ENCODE measurements at places on chromosomes 5 and 9.

GRCh38 chr5:65015767-65016166, 247.0 kb downstream of the CWC27 start:
- DNase-seq: no peak

GRCh38 chr9:137968235-137968634, 90.7 kb downstream of the CACNA1B start:
- DNase-seq: no peak

DNA sequence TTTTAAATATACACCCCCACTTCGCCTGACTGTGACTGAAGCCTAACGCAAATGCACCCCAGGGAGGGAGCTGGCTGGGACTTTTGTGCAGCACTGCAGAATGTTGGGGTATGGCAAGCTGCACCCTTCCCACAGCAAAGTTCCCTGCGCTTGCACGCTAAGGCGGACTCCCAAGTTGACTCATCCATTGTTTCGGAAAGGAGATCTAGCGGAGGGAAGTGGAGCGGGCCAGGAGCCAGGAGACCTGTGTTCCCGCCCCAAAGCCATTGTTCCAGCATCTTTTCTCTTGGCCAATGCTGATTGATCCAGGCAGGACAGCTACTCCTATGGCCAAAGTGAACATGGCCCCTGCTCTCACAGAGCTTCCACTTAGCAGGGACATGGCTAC, 202.9 kb downstream of the AOPEP start:
- DNase-seq: no peak

DNA sequence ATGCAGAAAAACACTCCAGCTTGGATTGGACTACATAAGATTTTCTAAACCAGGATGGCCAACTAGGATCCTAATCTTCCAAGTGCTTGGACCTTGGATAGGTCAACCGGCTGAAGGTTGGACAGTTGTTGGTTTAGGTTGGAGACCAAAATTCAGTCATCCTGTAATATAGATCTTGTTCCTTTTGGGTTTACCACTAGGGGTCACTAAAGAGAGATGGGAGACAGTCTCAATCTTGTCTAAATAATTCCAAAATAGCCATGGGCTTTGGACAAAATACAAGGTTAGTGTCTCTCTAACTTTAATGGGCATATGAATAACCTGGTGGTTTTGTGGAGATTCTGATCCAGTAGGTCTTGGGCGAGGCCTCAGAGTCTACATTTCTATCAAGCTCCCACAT, 148.7 kb upstream of the ERCC6L2 start:
- DNase-seq: peak; percentile 57

- no peak for DNase-seq
Measured at GRCh38 chr5:150700246-150700593, 642 bp downstream of the RBM22 start.

DNA sequence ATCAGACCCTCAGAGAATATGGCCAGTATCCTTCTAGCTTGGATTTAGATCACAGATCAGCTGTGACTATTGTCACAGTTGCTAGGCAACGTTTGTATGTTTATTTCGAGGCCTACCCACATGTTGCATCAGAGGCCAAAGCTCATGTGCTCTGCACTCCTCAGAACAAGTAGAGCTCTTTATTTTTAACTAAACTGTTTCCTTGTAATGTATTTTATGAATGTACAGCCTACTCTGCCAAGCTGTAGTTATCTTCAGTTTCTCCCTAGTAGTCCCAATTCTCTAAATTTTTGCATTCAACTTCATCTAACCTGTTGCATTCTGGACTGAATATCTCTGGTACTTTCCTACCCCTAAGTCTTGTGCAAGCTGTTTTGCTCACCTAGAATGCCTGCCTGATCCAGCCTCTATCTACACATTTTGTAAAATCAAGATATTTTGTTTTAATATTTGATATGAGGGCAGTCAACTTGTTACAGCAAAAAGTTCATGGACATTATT, 52.8 kb downstream of the CAST start:
- DNase-seq: peak; percentile 98

- DNase-seq: no peak
Measured at GRCh38 chr5:35440409-35440808, 177.3 kb upstream of the SPEF2 start.

GRCh38 chr5:1442222-1443145, 2.8 kb downstream of the SLC6A3 start:
- DNase-seq: no peak

DNA sequence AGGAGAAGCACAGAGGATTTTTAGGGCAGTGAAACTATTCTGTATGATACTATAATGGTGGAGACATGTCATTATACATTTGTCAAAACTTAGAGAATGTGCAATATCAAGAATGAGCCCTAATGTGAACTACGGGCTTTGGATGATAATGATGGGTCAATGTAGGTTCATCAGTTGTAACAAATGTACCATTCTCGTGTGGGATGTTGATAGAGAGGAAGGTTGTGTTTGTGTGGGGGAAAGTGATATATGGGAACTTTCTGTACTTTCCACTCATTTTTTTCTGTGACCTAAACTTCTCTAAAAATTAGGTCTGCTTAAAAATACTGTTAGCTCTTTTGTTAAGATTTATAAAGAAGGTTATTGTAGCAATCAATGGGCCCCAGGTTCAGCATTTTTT, 138.9 kb downstream of the SPATA31D1 start:
- no peak for DNase-seq

DNA sequence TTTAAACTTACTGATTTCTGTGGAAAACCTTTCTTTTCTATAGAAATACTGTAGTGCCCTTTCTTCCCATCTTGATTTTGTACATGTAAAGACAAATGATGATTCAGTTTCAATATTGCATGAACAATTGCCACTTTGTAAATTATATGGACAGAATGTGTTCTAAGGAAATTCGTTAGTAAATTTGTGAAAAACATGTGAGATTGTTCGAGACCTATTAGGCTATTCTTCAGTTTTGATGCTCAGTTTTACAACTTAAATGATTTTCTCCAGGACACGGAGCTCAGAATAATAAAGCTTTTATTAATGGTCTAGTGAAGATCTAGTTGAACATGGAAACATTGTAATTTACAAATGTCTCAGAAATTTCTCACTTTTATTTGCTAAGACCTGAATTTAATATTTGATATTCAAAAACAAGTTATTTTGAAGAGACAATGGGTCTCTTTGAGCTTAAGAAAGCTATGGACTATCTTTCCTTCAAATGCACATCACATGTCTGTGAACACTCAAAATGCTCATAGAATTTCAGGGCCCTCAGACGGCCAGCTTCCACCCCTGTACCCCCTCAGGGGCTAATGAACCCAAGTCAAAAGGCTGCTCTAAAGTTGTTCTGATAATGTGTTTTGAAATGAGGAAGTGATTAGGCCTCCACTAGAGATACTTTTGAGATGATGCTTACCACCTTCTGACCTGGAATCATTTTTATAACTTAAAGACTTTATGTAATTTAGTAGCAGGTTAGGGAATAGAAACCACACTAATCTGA, 54.1 kb upstream of the FSD1L start:
- no peak for DNase-seq

DNA sequence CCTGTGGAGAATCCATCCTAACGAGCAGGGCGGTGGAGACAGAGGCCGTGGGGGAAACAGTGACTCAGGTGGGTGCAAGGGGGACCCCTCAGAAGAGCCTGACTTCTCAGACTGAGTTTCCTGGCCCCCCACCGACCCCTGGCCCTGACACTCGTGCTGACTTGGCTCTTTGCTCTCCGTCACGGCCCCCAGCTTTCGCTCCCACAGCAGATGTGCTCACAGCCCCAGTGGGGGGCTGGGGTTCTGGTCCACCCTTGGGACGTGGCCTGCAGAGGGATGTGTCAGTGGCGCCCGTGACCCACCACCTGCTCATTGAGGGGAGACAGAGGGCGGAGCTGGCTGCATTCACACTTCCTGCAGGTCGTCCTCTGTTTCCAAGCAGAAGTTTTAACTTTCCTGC, 62.9 kb upstream of the IRX4 start:
- DNase-seq: no peak

DNA sequence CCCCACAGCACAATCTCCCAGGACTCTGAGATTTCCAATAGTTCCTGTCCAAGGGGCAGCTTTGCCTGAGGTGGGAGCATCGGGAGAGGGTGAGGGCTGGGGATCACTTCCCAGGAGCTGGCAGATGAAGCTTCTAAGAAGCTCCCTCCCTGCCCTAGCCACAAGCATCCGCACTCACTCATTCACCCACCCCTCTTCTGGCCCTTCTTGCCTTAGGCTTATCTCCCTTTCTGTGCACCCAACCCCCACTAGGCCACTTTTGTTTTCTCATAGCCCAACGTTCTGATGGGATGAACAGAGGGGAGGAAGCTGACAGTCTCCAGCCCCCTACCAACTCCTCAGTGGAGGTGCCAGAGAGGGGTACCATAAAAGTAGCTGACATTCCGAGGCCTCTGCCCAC, 3.7 kb upstream of the PCDH1 start:
- DNase-seq: no peak

GRCh38 chr5:159781626-159782157, 134.6 kb upstream of the ADRA1B start:
- DNase-seq: no peak

- DNase-seq: no peak
Measured at GRCh38 chr5:14383923-14384322, 197.7 kb upstream of the OTULINL start.
